RCC 7860 (cell line): ENCODE measurements at places on chromosomes 13 and 19.

DNA sequence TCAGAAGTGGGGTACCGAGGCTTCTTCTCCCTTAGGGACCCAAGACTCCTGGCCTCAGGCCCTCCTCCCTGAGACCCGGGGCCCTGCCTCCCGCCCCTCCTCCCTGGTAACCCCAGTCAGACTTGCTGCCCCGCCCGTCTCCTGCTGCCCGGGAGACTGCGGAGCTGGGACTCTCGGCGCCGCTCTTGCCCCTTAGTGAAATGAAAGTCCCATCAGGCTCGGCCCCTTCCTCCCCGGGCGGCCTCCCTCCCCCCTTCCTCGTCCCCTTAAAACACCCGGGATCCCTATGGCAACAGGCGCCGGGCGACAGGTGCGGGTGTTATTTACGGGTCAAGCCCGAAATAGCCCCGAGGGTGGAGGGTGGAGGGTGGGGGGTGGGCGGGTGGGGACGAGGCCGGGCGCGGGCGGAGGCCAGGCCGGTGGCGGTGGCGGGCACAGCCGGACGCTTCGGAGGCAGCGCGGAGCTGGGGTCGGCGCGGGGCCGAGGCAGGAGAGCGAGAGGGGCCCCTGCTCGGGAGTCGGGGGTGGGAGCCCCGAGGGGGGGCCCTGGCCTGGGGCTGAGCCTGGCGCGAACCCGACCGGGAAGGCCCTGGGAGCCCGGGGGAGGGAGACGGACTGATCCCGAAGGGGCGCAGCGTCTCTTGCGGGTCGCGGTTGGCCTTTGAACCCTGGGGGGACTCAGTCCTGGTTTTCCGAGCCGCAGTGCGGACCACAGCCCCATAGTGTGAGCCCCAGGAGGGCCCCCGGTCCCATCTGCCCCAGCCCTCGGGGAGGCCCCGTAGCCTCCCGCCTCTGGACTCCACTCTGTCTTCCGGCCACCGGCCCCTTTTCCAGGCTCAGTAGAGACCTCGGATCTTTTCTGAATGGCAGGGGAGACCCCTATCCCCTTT is at the start of gene CACNG6:
CACNG6 (plus strand) TSS at position 414 of the 890 bp plus-strand sequence. CDS start 1,241 bp downstream, outside the sequence.
- DNase-seq = no peak

DNA sequence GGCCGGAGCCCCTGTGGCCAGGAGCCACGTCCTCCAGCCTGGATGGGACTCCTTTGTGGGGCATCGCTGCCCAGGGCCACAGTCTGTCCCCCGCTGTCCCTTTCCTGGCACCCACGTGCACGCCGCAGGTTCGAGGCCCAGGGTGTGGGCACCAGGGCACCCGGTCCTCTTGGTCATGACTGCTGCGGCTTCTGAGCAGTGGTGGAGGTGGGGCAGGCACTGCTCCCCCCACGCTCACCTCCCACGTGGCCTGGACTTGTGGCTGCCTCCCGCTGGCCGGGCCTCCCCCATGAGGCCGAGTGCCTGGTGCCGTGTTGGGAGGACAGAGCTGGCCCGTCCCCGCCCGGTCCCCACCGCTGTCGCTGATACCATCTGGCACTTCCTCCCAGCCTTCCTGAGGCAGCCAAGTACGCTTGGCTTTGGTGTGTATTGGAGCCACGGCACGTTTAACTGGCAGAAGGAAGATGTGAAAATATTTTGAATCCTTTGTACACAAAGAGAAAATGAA is 12.8 kb downstream of the SPPL2B start:
- DNase-seq = no peak

GRCh38 chr19:48283908-48284307 is 14.0 kb downstream of the ZNF114 start:
- DNase-seq = no peak

DNA sequence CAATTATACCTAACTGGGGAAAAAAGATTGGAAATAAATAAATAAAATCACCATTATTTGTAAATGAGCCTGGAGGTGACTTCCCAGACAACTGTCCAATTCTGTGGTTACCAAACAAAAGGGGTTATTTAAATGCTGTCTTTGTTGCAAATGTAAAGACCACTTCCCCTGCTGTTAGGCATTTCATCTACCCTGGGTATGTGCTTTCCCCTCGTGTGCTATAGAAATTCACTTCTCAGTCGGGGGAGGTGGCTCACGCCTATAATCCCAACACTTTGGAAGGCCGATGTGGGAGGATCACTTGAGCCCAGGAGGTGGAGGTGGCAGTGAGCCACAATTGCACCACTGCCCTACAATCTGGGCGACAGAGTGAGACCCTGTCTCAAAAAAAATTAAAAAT is 101.9 kb upstream of the AKAP11 start:
- DNase-seq = no peak
